GOT3 (cell line): ENCODE measurements at places on chromosomes 12 and 14.
A peak's percentile ranks its signal among the peaks of the same experiment; 100 is the strongest.

DNA sequence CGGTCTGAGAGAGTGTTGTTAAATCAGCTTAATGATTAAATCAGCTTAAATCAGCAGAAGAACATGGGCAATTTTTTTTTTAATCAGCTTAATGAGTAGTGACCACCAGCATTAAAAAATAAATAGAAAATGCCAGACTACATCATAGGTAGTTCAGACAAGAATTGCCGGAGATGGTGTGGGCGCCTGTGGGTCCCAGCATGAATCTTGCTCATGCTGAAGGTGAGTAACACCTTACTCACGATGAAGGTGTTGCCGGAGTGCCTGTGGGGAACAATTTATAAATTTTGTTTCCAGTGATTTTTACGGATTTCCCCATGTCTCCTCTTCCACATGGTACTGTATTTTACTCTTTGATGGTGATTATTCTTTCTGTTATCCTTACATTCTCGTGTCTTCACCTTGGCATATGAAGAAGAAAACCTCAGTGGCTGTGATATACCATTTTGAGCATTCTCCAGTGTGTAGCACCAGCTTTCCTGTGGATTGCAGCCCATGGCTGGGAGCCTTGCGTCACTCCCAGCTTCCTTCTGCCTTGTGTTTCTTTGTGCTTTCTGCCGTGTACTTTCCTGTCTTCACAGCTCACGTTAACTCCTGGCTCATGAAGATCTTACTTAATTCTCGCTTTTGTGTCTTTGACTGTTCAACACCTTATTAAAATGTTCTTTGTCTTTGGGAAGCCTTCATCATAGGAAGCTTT is 4.7 kb downstream of the TDRD9 start:
- no peak for DNase-seq

DNA sequence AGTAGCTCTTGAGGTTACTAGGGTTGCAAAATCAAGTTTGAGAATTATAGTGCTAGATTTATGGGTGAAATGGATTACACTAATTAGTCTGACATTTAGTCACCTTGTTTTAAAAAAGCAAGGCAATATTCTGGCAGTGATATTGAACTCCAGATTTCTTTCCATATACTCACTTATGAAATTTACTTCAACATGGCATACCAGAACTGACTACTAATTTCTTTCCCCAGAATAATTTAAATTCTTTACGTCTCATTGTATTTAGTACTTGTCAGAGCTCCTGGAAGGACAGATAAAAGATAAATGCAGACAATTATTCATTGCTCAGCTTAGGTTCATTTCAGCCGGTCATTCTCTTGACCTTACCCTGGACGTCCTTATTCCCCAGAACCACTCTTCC is 24.3 kb downstream of the EMP1 start:
- DNase-seq: no peak

DNA sequence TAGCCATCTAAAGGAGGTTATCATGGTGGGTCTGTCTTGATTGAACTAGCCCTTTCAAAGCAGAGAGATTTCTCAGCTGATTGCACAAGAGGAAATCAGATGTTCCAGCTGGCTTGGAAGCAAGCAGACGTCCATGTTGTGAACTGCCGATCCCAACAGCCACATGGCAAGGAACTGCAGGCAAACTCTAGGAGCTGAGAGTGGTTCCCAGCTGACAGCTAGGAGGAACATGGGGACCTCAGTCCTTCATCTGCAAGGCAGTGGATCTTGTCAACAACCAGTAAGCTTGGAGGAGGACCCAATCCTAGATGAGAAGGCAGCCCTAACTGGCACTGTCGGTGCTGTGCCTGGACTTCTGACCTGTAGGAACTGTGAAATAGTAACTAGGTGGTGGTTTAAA is 7.7 kb downstream of the ACVR1B start:
- no peak for DNase-seq

DNA sequence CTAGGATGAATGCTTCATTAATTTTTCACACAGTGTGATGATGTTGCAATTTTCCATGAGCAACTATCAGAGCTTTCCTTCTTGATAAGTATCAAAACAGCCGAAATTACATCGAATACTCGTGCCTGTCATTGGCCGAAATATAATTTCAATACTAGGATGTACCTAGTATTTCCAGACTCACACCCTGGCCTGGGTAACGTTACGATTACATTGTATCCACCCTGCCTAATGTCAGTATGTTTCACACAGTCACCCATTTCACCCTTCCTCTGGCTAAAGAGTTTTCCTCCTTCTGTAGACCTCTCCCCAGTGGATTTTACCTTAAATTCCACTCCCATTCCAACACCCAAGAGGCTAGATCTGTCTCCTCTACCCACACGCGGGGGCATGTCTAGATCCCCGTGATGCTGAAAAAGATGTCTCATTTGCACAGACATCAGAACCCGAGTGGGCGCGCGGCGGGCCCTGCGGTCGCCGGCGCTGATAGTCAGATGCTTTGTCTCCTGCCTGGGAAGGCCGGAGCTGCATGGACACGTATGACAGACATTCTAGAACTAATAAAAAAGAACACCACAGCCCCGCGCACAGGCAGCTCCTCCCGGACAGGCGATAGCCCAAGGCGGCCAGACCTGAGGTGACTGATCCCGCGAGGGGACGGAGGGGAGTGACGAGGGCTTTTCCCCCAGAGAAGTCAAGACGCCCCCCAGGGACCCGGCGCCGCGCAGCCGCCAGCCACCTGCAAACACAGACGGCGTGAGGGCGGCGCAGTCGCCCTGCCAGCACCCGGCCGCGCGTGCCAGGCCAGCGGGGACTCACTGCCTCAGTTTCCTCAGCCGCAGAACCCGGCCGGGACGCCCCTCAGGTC is 723 bp downstream of the KIF21A start:
- peak; percentile 21 for DNase-seq

DNA sequence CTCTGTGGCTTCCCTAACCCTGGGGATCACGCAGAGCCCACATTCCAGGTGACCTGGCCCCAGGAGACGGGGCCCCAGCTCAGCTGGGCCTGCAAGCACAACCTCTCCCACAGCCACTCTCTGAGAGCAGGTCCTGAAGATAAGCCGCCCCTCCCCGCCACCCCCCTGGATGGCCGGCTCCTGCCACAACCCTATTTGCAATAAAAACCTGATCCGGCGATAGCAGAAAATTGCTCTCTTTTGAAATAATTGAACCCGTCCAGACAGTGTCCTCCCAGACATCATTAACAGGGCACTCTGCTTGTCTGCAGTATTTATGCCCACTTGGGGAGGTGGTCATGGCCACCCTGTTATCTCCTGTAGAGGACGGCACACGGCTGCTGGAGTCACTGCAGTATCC is 5.0 kb downstream of the C14orf180 start:
- no peak for DNase-seq

GRCh38 chr12:110037315-110037714 is 11.0 kb downstream of the C12orf76 start:
- DNase-seq: no peak

GRCh38 chr12:55001198-55001868 is 16.8 kb upstream of the TESPA1 start:
- DNase-seq: no peak

DNA sequence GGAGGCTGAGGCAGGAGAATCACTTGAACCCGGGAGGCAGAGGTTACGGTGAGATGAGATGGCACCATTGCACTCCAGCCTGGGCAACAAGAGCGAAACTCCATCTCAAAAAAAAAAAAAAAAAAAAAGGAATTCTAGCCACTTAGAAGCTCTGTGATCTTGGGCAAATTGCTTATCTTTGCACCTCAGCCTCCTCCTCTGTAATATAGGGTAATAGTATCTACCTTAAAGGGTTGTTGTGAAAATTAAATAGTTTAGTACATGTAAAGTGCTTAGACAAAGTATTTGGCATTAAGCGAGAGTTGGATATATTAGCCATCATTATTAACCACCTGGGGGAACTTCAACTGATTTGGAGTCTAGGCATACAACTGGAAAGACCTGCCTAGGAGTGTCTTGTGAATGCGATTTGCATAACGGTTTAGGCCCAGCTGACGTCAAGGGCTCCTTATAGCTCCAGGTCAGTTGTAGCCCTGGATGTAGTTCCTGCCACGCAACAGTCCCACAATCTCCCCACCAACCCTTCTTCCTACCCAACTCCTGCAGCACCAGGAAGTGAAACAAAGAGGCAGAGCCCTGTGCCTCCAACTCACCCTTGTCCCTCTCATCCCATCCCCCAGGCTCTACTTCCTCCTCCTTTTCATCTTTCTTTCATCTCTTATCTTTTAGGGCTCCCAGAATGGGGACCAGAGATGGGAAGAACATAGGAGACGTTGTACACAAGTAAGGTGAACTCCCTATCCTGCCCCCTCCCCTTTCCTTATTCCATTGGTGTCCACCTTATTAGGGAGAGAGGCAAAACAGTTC is 2.1 kb upstream of the IL23A start:
- no peak for DNase-seq

DNA sequence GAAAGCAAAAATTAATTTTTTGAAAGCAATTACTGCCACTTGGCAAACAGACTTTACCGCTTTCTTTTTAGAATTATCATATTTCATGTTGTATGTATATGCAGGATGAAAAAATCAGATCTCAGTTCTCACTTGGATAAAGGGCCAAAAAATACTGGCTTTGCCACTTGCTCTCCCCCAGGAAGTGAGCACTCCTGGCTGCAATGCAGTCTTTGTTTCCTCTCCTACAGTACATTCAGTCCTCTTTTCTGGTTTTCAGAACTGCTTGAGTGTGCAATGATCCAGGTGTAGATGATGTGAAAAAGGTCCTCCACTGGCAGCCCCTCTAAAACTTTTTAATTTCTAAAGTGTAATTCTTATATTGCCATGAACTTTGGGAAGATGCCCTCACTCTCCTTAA is 183.4 kb downstream of the SLC25A21 start:
- no peak for DNase-seq

DNA sequence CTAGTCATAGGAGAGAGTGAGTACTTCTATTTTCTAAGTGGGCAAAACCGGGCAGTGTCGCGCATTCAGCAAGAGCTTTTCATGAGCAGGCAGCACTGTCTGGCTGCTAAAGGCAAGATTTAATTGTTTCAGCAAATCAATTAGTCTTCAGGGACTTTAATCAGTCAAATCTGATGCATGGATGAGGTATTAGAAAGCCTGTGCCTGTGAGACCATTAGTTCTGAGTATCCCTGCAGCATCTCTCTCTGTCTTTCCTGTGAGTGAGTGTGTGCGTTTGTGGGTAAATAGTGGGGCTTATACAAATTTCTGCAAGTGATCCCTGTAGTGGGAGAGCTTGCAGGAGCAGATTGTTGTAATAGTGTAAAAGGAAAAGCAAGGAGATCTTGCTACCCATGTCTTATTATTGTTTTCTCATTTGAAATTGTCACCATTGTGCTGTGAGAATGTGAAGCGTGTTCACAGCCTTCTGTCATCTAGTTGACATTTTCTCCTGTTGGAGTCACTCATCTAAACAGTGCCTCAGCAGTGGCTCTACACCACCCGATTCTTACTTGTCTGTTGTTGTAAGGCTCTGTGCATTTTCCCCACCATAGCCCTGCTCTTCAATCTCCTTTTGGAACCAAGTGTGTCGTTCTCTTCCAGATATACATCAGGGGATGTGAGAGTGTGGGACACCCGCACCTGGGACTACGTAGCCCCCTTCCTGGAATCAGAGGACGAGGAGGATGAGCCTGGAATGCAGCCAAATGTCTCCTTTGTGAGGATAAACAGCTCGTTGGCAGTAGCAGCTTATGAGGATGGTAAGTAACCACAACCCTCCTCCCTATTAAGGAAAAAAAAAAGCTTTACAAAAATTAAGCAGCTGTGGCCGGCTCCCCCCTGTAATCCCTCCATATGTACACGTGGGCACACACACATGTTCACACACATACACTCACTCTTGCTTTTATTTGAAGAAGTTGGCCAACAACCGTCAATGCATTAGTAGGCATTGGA is 53.6 kb downstream of the FBXW8 start:
- no peak for DNase-seq

- DNase-seq: no peak
Measured at GRCh38 chr14:54048736-54049135, 92.1 kb upstream of the BMP4 start.

DNA sequence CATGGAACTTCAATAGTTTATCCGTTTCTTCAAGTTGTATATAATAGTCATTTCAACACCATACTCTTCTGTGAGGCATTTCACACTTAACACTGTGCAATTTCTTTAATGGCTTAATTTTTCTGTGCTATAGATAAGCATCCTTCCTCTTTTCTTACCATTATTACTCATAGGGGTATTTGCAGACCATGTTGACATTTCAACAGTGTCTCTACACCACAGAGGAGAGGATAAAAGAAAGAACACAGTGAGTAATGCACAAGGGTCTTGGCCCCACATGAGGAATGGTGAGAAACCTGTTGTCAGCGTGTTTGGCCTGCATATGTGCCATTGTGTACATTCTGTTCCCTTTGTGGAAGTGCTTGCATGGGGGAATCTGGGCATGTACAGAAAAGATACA is 421.5 kb upstream of the MDGA2 start:
- DNase-seq: no peak

GRCh38 chr14:64409126-64409920 is 21.2 kb downstream of the MTHFD1 start:
- no peak for DNase-seq

- DNase-seq: no peak
Measured at GRCh38 chr12:59066445-59066844, 146.1 kb upstream of the LRIG3 start.

GRCh38 chr14:96067985-96068930 is 29.1 kb downstream of the C14orf132 start:
- DNase-seq: no peak

- no peak for DNase-seq
Measured at GRCh38 chr14:24231263-24232120, 675 bp downstream of the NEDD8 start.

DNA sequence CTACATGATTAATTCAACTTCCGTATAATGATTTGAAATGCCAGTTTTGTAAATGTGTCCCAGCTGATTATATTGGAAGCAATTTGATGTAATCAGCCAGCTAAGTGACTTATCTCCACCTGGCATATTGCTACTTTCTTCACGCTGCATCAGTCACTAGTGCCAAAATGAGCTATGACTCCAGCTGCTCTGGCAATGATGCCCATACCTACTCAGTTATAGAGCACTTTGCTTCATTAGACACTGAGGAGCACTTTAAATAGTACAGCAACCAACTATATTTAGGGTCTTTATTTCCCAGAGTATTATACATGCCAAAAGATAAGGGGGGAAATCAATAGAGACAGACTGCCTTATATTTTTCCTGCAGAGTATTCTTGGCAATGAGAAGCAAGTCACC is 67.9 kb upstream of the LIN7A start:
- no peak for DNase-seq

GRCh38 chr12:22180705-22181104 is 134.7 kb downstream of the CMAS start:
- no peak for DNase-seq

GRCh38 chr14:25150934-25151790 is 101.2 kb upstream of the STXBP6 start:
- no peak for DNase-seq

GRCh38 chr12:97260786-97261185 is 201.8 kb upstream of the RMST start:
- no peak for DNase-seq
